GM04503 (cell line): ENCODE measurements at places on chromosomes 5 and 9.

GRCh38 chr5:2903451-2904395 is 152.2 kb upstream of the IRX2 start:
- no peak for DNase-seq

DNA sequence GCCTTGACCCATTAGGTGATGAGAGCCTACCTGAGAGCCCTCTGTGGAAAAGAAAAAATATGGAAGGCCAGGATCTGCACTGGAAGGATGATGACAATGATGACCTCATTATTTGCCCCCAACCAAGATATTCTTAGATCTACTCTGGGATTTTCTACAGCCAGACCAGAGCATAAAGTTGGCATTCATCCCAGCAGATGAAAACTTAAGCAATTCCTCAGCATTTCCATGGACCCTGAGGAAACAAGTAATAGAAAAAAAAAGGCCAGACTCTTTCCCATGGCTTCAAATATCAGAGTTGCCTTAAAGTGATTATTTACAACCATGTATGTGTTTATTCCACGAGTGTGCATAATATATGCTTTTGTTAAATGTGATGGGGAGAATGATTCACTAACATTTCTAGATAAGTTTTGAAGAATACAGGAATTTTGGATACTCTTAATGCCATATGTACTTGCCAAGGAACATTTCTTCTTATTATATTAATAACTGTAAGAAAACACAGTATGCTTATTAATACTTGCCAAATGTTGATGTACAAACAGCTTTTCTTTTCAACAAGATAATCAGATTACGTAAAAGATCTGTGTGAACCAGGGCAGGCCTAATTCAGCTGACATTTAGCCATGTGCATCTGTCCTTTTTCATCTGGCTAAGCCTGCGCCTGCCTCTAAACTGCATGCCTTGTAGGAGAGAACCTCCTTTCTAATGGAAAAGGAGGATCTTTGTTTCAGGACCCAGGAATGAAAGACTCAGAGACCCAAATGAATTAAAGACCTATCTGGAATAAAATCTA is 94.8 kb downstream of the ARRDC3 start:
- DNase-seq = no peak

DNA sequence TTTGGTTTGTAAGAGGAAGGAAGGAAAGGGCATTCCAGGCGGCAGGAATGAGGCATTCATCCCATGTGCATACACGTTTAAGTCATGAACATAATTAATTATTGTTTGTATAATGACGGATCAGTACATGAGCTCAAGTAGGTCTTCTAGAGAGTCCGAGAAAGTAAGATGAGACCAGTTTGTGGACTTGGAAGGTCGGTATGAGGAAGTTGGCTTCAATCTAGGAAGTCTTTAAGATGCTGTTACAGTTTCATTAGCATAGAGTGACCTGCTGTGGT is 2.1 kb downstream of the GTF3C4 start:
- DNase-seq = no peak

DNA sequence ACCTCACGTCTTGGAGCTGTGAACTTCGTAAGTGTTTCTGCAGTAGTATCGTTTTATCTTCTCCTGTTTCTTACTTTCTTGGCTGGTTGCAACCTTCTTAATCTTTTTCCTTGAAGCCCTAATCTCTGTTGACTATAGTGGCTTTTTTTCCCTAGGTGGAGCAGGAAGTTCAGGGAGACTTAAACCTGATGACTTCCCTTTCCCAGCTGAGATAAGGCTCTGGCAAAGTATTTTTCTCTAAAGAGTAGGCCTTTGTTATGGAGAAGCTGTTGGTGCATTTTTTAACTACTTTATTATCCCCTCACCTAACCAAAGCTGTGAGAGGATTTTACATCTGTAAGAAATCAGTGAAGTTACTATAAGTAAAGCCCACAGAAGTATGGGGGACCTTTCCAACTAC is 723.1 kb upstream of the RIOK2 start:
- DNase-seq = no peak

GRCh38 chr5:143065185-143065965 is 295.2 kb downstream of the ARHGAP26 start:
- DNase-seq = no peak

DNA sequence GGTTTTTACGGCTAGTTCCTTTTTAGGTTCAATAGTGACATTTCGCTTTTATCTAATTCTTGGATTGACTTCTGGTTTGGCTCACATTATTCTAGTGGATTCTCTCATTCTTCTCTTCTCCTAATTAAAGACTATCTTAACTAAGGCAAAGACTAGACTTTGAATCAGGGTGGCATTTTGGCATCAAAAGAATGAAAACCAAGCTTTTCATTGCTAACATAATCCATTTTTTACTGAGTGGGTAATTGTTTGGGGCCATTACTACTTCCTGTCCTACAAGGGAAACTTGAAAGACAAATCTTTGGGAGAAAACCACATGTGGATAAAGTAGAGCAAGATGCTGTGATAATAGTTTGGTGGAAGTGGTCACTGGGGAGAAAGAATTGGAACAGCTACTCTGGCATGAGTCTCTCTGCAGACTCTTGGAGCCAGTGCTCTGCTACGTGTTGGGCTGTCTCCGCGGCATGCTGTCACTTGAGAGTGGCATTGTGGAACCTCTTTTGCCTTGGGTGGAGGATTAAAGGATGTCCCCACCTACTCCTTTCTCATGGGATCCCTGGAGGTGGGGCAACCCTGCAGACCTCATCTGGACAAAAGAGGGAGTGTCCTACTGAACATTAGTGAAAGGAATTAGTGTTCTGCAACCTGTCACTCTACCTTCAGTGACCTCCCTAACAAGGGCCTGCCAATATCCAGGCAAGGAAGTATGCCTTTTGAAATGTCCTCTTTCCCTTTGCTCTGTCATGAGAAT is 280.4 kb downstream of the PSAT1 start:
- DNase-seq = no peak
